ENCODE measurements at places on chromosomes 5 and 9. TPM values are rescaled to one million over a fixed set of nuclear protein-coding genes. Genes with fewer than 3 reads are reported as not detected.

GRCh38 chr9:71981944-71982343 is 70.5 kb downstream of the C9orf85 start:
- no peak for DNase-seq

Gene PCDHB5
- total RNA-seq = 3.2 TPM

DNA sequence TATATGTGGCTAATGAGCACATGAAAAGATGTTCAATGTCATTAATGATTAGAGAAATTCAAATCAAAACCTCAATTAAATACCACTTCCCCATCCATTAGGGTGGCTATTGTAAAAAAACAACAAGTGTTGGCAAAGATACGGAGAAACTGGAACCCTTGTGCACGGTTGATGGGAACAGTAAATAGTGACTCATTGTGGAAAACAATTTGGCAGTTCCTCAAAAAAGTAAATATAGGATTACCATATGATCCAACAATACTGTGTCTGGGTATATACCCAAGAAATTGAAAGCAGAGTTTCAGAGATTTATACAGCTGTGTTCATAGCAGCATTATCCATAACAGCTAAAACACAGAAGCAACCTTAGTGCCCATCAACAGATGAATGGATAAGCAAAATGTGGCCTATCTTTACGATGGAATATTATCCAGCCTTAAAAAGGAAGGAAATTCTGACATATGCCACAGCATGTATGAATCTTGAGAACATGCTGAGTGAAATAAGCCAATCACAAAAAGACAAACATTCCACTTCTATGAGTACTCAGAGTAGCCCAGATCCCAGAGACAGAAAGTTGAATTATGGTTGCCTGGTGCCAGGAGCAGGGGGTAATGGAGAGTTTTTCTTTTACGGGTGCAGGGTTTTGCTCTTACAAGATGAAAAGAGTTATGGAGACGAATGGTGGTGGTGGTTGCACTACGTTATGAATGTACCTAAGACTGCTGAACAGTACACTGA is 41.4 kb upstream of the LRRC14B start:
- no peak for DNase-seq

Gene NKD2
- total RNA-seq = 3.6 TPM

DNA sequence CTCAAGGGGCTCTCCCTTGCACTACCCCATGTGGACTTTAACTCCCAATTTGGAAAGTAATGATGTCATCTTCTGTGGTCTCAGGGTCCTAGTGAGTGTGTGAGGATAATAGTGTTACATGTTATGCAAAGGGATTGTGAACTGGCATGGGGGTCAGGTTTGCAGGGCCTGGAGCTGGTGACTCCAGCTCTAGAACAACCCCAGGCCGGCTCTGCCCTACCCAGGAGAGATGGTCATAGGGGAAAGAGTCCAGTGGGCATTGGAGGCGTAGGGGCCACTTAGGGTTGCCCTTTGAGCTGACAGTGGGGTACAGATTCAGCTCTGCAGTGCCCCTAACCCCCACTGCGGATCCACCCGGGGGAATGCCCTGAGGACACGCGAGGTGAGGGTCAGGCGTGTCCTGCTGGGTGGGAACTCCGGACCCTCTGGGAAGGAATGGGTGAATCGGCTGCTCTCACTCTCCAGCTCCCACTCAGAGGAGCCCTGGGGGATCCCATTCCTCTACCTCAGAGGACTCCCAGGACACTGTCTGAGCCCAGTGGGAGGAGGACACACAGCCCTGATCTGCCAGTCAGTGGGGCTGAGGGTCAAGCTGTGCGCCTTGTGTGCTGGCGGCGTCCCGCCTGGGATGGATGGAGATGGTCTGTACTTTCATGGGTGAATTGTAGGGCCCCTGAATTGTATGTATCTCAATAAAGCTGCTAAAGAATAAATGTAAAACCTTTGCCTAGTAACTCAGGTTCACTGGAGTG is 2.5 kb upstream of the NKD2 start:
- DNase-seq = peak; percentile 73

Gene GPR151
- not detected for total RNA-seq

- no peak for DNase-seq
Measured at GRCh38 chr5:150989695-150990094, 30.7 kb upstream of the GPX3 start.

Gene IRX1
- 1.2 TPM for total RNA-seq

DNA sequence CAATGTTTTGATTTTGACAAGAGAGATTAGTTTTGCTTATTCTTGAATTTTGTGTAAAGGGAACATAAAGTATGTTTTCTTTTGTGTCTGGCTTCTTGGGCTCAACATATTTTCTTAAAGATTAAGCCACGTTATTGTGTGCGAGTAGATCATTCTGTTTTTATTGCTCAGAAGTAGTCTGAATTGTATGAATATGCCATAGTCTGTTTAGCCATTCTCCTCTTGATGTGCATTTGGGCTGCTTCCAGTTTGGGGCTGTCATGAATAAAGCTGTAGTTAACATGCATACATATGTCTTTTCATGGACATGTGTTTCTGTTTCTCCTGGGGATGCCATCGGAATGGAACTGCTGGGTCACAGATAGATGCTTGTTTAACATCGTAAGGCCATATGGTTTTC is 198.9 kb downstream of the FANCC start:
- DNase-seq = no peak

GRCh38 chr5:103834216-103834615 is 271.6 kb upstream of the NUDT12 start:
- DNase-seq = no peak

DNA sequence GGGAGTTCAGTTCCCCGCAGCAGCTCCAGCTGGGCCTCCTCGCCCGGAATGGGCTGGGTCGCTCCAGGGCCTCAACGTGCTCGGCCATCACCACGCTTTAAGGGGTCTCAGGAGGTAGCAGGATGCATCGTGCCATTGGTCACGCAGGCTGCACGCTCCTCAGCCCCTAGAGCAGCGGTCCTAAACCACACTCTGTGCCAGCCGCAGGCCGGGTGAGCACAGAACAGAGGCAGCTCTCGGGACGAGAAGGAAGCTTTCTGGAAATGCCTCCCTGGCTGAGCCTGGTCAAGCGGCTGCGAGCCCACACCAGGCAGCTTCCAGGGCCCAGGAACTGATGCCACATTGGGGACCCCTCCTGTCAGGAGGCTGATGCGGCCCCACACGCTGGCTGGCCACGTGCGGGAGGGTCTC is 39.3 kb upstream of the LPCAT1 start:
- no peak for DNase-seq

DNA sequence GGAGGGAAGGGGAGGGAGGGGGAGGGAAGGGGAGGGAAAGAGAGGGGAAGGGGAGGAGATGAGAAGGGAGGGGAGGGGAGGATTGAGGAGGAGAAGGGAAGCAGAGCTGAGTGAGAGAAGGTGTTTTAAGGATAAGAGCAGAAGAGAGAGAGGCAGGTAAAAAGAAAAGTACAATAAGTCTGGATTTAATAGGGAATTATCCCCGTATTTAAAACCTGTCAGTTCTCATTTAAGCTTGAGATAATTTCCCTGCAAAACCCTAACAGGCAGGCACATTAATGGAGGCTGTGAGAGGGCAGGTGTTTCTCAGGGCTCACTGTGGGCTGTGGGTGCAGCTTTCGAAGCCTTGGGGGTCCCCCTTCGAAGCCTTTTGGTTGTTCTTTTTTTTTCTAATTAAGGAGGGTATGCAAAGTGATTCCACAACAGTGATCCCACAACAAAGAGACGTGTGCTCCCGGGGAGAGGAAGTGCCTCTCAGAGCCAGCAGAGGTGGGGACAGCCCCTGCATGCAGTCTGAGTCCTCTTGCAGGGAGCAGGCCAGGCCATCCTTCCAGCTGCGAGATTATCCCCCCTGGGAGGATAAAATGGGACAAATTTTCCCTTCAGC is 317.9 kb upstream of the IRX1 start:
- no peak for DNase-seq

DNA sequence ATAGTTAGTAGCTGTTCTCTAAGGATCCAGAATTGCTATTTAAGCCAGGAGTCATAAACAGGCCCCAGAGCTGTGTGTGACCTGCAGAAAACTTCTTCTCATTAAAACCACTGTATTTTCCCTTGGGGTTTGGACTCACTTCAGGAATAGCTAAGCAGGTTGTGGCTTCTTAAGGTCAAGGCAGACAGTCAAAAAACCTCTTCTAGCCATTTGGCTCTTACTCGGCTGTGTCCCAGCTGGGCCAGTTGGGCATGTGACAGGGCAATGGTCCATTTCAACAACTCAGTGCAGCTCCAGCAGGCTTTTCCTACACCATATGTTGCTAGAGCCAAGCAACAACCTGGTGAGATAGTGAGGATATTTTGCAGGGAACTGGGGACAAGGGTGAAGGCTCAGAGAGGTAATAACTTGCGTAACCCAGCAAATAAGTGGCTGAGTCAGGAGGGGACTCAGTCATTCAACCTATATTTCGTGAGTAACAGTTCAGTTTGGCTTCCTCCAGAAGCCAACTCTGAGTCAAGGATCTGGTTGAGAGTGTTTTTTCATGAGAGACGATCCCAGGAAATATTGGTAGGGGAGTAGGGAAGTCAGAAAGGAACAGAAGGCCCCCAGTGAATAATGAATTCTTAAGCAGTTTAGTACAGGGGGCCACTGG is 115.4 kb upstream of the PPP2R2B start:
- no peak for DNase-seq

- DNase-seq = no peak
Measured at GRCh38 chr5:135032999-135033861, 798 bp downstream of the PITX1 start.

DNA sequence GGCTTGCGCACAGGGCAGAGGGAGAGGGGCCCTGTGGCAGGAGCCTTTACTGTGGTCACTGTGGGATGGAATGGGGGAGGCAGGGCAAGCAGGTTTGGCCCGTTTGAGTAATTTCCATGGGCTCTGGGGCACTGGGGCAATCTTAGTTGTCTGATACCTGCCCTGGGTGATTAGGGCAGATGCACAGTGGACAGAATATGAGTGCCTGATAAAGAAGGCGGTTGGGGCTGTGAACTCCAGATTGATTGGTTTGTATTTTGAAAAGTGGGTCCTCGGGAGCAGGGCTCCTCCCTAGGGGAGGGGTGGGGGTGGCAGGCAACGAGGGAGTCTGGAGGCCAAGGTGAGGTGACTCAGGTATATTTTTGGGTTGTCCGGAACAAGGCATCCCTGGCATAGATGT is 247.5 kb downstream of the NSG2 start:
- no peak for DNase-seq

GRCh38 chr5:52808316-52808901 is 20.7 kb downstream of the ITGA1 start:
- no peak for DNase-seq

DNA sequence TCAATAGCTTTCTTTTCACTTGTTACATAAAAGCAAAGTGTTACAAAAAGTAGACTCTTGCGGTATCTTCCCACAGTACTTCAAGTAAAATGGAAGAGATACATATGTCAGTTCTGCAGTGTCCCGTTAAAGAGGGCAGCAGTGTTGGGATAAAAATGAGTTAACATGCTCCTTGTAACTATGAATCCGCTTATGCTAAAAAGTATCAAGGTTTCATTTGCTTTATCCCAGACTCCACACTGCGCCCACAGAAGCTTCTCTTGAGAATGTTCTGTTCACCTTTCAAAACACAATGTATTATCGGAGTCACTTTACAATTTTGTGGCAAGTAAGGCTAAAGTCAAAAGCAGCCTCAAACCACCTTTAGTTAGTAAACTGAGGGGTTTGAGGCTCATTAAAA is 790 bp downstream of the PTAR1 start:
- no peak for DNase-seq

Gene FABP6
- not detected for total RNA-seq
